Cerebellar nuclear complex (tissue), 1 donor: ENCODE measurements at places on chromosomes 4 and X.

DNA sequence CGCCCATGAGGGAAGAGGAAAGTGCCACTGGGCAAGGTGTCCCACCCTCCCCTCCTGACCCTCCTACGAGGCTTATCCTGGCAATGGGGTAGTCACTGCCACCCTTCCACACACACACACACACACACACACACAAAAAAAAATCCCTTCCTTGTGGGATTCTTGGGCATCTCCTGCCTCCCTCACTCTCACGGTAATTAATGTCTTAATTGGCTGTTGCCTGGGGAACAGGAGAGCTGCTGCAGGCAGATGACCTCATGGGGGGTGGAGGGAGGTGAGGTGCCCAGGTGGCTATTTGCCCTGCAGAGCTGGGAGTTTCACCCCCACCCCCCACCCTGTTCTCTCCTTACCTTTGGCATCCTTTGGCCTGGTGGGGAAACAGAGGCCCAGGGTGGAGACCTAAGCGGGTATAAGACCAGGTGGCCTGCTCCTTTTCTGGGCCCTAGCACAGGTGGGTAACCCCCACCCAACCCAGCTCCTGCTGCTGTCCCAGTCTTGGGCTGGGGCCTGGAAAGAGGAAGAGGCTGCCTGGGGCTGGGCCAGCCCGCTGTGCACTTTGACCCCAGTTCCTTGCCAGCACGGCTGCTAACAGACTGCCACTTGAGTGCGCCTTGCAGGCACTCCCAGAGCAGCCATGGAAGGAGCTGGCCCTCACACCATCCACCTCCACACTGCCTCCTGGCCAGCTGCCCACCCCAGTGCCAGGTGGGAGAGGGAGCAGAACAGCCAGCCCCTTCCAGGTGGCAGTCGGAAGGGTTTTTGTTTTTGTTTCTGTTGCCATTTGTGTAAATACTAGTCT, 12.6 kb downstream of the EFNB1 start:
- no peak for DNase-seq

GRCh38 chr4:112109360-112110058, 35.7 kb upstream of the FAM241A start:
- DNase-seq = no peak

DNA sequence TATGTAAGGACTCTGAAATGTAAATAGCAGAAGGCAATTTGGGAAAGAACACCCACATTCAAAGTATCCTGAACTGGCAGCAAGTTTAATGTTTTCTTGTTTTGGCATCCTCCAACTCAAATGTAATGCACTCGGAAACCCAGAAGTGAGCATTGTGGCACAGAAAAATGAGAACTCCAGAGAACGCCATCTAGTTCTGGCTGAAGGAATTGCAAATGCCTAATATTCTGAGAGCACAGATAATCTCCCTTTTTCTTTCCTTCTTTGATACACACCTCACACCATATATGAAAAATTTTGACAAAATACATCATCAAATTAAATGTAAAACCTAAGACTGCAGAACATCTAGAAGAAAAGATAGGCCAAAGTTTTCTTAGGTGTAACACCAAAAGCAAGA, 52.1 kb downstream of the PWWP3B start:
- DNase-seq = no peak

- no peak for DNase-seq
These were observed 968 bp upstream of the NELFA start for GRCh38 chr4:2009651-2010233.

DNA sequence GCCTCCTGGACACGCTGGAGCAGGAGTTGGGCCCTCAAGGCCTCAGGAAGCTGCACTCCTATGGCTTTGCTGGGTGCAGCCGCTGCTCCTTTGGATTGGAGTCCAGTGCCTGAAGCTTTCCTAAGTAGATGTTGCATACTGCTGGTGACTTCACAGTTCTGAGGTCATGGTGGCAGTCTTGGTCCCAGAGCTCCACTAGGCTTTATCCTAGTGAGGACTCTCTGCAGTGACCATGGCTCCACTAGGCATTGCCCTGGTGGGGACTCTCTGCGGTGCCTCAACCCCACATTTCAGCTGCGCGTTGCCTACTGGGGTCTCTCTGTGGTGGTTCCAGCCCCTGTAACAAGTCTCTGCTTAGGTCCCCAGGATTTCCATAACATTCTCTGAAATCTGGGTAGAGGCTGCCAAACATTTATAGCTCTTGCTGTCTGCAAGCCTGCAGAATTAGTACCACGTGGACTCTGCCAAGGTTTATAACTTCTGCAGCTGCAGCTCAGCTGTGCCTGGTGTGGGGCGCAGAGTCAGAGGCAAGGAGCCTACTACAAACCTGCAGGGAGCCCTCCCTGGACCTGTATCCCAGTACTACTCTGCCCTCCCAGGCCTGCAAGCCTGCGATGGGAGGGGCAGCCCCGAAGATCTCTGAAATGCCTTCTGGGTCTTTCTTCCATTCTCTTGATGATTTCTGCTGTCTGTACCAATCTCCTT, 46.0 kb upstream of the NFKB1 start:
- DNase-seq = no peak

GRCh38 chrX:132463411-132463810, 25.4 kb downstream of the MBNL3 start:
- no peak for DNase-seq

- DNase-seq = no peak
These were observed 24.2 kb downstream of the ATP5ME start for GRCh38 chr4:649751-650310.

DNA sequence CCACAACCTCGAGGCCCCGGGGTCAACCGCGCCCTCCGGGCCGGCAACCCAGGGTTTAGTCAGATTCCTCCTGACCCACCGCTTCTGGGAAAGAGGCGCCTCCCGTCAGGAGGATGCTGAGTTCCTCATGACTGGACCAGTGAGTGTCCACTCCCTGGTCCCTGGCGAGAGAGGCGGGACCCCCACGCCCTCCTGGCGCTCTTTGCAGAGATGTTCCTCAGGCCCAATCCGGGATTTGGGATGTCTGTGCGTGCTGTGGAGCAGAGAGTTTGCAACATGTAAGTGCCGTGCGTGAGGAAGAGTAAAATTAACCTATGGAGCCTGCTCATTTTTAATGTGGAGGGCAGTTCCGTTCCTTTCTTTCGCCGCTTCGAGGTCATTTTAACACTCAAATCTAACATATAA, 824 bp upstream of the UGDH start:
- peak; percentile 30 for DNase-seq

DNA sequence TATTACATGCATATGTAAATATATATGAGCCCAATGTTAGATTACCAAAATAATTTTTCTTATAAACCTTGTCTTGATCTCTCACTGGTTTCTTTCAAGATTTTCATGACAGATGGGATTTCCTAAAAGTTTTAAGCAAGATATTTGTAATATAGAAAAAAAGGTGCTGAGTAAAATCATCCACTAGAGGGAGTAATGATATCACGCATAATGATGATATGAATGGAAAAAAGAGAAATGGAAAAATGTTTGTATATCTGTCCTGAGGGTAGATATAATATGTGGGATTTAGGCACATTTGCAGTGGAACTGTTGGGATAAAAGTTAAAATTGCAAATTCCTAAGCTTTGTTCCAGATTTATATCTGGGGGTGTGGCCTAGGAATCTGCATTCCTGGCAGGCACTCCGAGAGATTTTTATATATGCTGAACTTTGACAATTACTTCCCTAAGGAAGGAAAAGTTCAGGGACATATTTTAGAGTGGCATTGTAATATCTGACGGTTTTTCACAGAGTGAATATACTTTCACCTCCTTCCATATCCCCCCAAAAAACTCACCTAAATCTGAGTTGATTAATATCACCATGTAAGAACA, 60.5 kb downstream of the TMA16 start:
- no peak for DNase-seq

DNA sequence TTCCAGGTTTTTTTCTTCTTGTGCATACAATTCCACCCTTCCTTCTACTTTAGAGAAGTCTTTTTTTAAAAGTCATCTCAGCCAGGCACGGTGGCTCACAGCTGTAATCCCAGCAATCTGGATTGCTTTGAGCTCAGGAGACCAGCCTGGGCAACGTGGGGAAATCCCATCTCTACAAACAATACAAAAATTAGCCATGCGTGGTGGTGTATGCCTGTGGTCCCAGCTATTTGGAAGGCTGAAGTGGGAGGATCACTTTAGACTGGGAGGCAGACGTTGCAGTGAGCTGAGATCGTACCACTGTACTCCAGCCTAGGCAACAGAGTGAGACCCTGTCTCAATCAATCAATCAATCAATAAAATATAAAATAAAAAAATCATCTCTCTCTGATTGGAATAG, 14.8 kb downstream of the ELOVL6 start:
- DNase-seq = no peak

DNA sequence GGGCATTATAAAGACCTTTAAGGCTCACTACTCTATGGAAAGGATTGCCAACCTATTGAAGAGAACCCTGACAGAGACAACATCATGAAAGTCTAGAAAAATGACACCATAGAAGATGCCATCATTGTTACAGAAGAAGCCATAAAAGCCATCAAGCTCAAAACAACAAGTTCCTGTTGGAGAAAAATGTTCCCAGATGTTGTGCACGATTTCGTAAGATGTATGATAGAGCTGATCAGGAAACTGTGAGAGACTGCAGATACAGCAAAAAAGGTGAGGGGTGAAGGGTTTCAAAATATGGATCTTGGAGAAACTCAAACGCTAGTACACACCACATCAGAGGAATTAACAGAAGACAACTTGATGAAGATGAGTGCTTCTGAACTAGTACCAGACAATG, 53.3 kb downstream of the WDFY3 start:
- no peak for DNase-seq

DNA sequence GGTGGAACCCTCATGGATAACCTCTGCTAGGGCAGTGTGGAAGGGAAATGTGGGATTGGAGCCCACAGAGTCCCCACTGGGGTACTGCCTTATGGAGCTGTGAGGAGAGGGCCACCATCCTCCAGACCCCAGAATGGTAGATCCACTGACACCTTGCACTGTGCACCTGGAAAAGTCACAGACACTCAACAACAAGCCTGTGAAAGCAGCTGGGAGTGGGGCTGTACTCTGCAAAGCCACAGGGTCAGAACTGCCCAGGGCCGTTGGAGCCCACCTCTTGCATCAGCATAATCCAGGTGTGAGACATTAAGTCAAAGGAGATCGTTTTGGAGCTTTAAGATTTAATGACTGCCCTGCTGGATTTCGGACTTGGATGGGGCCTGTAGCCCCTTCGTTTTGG, 11.6 kb downstream of the ARMCX5 start:
- DNase-seq = no peak

DNA sequence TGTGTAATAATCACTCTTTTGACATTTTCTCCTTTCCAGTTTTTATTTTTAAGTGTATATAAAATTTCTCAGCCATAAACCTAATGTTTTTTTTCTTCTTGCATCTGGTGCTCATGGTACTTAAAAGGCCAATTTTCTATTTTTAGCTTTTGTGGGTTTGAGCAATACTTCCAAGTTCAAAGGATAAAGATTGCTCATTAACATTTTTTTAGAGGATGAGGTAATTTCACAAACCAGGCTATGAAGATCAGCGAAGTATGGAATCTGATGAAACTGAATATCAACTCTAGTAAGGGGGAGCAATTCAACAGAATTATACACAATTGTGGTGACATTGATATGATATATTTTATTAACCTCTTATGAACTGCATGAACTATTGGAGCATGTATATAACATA, 25.8 kb upstream of the KLHL34 start:
- no peak for DNase-seq

DNA sequence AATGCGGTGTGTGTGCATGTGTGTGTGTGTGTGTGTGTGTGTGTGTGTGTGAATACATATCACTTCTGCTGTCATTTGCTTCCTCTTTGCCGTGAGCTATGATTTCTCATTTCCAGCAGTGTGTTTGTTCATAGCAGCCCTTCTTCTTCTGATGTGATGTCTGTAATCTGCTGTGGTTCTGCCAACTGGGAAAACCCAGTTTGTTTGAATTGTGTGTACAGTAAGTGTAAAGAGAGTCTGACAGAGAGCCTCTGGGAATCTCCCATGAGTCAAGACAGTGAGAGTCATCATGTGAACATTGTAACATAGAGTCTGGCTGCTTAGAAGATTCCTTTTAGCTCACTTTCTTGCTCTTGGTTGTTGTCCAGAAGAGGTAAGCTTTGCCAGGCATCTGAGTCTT, 8.4 kb upstream of the NWD2 start:
- DNase-seq = no peak

GRCh38 chr4:173223743-173224142, 55.1 kb downstream of the GALNT7 start:
- DNase-seq = no peak

DNA sequence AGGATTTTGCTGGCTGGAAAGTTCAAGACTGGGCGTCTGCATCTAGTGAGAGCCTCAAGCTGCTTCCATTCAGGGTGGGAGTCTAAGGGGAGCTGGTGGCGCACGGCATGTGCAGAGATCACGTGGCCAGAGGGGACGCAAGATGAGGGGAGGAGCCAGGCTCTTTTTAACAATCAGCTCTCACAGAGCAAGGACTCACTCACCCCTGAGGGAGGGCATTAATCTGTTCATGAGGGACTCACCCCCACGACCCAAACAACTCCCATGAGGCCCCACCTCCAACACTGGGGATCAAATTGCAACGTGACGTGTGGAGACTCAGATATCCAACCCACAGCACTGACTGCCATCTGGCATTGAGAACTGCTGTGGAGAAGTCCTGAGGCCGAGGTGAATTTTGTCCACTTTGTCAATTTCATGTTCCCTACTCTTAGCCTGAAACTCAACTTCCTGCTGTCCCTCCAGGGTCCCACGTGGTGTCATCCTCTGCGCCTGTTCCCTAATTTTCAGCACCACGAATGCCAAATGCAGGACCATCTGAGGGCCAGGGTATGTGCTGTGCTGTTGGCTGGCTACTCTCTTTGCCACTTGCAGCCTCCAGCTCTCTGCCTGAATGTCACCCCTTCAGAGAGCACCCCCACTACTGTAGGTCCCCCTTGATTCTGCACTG, 5.6 kb downstream of the ZFP92 start:
- no peak for DNase-seq

- no peak for DNase-seq
These were observed 159.9 kb downstream of the LDB2 start for GRCh38 chr4:16738558-16738957.
